ENCODE measurements at places on chromosomes 7 and 10.

DNA sequence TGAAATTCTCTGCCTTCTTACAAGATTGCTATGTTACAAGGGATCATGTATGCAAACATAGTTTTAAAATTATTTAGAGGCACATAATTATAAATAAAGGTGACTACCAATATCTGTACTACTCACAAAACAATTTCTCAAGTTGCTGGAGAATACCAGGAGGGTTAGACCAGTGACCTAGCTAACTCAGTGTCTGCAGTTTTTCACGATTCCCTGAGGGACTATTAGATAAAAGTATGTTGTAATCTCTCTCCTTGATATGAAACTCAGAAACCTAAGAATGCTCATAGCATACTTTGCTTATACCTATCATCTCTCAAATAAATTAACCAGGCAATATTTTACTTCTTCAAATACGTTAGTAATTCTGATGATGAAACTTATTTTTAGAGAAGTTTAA lies 534.0 kb upstream of the ANKRD30A start:
- DNase-seq, result no peak

DNA sequence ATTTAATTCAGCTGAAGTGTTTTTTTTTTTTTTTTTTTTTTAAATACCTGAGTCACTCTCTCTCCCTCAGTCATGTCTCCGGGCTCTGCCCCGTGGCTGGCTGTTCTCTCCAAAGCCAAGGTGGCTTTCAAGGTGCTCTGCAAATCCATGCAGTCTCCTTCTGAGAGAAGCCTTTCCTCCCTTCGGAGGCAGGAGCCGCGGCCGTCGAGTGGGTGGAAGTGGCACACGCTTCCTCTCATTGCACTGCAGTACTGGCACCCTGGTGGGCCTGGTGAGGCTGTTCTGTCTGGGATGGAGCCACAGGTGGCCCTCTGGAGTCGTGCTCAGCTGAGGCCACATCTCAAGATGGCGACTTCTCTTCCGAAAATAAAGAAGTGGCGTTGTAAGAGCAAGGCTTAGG lies 221.8 kb downstream of the GLRX3 start:
- no peak for DNase-seq

DNA sequence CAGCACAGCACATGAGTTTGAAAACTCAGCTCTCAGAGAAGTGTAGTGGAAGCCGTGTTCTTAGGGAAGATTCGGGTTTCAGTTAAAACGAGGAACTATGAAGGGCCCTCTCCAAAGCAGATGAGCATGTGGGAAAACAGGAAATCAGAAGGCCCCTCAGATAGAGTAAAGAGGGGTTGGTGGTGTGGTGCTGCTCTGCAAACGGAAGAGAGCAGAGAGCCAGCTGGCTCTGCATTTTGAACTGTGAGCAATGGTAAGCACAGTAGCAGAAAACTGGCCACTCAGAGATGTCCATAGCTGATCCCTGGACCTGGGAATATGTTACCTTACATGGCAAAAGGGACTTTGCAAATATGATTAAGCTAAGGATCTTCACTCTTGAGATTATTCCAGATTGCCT lies 27.9 kb upstream of the CUL1 start:
- DNase-seq, result no peak

DNA sequence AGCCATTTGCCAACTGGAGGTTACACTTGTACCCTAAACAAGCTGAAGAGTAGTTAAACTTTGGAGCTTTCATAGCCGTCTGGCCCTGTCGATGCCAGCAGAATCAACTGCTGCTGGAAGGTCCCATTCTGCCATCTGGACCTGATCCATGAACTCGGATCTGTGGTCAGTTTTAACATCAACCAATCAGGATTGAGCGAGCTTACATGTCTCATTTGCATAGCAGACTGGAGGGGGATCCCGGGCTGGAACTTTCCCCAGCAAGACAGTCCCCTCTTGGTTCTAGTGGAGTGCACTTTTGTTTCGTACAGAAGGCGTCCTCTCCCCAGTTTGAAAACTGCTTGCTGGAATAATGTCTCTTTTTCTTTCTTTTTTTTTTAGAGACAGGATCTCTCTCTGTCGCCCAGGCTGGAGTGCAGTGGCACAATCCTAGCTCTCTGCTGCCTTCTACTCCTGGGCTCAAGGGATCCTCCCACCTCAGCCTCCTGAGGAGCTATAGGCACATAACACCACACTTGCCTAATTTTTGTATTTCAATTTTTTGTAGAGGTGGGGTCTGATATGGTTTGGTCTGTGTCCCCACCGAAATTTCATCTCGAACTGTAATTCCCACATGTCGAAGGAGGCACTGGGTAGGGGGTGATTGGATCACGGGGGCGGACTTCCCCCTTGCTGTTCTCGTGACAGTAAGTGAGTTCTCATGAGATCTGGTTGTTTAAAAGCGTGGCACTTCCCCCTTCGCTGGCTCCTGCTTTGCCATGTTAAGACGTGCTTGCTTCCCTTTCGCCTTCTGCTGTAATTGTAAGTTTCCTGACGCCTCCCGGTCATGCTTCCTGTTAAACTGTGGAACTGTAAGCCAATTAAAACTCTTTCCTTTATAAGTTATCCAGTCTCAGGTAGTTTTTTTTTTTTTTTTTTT lies 42.8 kb upstream of the SEPHS1 start:
- no peak for DNase-seq

- no peak for DNase-seq
Observed at GRCh38 chr7:108604307-108605077, 34.8 kb downstream of the DNAJB9 start.

Data from HuH-7.5 (cell line).